ENCODE measurements at places on chromosomes 4 and X. TPM values are rescaled to one million over a fixed set of nuclear protein-coding genes. Genes with fewer than 3 reads are reported as not detected.

GRCh38 chr4:145181091-145181501, 707 bp upstream of the OTUD4 start:
- DNase-seq = no peak

GRCh38 chrX:70636218-70636617, 191.6 kb downstream of the DLG3 start:
- DNase-seq = no peak

GRCh38 chrX:65726715-65727114, 59.3 kb downstream of the MSN start:
- DNase-seq = no peak

DNA sequence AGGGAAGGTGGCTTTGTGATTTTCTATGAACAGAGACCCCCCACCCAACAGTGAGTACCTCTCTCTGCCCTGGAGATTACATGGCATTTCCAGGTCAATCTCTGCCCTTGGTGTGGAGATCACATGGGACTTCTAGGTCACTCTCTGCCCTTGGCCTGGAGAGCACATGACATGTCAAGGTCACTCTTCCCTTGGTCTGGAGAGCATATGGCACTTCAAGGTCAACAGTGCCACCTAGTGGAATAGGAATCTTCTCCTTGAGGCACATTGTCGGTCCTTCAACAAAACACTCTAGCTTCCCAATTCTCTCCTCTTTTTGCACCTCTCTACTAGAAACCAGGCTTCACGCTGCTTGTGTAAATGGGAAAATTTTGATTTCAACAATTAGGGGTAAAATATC, 66.2 kb upstream of the TACR3 start:
- DNase-seq = no peak

DNA sequence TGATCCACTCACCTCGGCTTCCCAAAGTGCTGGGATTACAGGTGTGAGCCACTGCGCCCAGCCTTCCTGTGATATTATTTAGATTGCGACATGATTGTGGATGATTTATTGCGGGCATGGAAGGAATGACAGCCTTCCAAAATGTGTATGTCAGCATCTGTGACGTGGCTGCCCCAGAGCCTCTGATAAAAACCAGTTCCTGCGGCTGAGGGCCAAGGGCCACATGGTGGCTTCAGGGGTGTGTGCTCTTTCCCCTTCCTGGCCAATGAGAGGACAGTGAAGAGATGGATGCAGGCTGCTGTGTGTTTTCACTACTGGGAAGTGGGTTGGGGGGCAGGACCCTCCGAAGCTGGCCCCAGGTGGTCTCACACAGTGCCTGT, 57.4 kb upstream of the HGFAC start:
- DNase-seq = no peak

- DNase-seq = no peak
These were observed 8.7 kb upstream of the TBC1D14 start for GRCh38 chr4:6900956-6901355.

The PABPC1L2A gene
- not detected for total RNA-seq

The GPR34 gene
- total RNA-seq = not detected
